NCI-H2029 (cell line): ENCODE measurements at places on chromosomes 2 and 18.

- DNase-seq = no peak
These were observed 13.2 kb upstream of the EML6 start for GRCh38 chr2:54710216-54710615.

DNA sequence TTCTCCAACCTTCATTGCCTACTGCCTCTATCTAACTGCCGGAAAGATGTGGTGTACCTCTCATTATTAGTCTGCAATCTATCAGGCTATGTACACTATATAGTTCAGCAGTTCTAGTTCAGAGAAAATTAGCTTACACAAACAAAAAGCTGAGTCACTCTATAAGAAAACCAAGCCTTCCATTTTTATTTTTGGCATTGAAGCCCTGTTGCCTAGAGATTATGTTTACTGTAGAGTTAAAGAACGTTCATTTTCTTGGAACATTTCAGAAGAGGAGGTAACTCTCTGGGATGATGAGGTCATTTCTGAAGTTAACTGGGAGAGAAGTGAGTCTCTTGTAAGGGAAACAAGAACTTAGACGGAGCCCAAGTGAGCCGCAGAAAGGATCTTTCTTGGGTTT is 133.5 kb downstream of the FAM124B start:
- DNase-seq = no peak

DNA sequence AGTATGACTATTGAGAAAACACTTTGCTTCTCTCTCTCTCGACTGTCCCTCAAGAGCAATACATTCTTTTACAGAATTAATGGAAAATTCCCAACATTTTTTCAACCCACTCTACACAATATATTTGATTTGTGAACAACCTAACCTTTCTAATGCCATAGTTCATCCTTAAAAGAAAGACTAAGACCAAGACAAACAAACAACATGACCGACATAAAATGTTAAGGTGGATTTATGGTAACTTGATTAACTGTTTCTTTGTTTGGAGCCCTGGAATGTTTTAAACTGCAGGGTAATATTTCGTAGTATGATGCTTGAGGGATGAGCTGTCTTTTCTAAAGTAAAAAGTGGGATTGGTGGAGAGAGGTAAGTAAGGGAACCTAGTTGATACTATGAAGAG is 738.2 kb downstream of the MBD2 start:
- DNase-seq = no peak

DNA sequence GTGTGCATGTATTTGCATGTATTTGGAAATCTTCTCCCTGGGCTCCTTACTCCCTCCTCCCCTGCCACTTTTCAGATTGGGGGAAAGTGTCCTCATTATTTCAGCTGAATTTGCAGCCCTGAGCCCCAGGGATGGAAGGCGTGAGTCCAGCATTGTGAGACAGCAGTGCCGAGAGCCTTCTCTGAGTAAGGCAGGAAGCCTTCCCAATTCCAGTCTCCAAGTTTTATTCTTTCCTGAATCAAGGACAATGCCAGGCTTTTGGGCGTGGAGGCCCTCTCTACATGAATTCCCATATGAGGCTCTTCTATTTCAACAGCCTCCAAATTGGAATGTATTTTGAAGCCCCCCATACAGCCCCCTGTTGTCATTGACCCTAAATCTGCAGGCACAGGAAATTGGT is 163.5 kb downstream of the ACKR3 start:
- no peak for DNase-seq

GRCh38 chr18:28409811-28410210 is 232.9 kb upstream of the CDH2 start:
- no peak for DNase-seq

DNA sequence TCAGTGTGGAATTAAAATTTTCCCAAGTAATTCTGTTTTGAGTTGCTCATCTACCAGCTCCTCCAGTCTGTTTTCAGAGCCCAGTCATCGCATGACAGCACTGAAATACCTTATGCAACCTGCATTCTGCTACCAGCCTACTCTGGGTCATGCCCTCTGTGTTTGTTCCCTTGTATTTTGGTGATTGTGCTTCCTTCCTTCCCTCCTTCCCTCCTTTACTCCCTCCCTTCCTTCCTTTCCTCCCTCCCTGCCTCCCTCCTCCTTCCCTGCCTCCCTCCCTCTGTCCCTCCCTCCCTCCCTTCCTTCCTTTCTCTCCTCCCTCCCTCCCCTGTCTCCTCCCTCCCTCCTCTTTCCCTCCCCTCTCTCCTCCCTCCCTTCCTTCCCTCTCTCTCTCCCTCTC is 289.6 kb downstream of the CDH2 start:
- no peak for DNase-seq

DNA sequence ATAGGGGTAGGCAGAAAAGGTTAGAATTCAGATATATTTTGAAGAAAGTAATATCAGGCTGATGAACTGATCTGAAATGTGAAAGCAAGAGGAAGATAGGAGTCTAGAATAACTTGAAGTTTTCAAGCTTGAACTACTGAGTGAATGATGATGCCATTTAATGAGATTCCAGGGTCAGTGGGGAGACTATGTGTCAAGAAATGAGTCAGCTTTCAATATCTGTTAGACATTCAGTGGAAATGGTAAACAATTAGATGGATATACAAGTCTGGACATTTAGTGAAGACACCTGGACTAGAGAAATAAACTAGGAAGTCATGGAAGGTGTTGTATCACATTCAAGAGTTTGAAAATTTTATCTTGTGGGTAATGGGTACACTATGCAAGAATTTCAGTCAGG is 326.9 kb downstream of the FSIP2 start:
- no peak for DNase-seq

- DNase-seq = no peak
These were observed 75.3 kb downstream of the ACTR3 start for GRCh38 chr2:113965228-113965627.

GRCh38 chr2:60498127-60498815 is 55.2 kb downstream of the BCL11A start:
- DNase-seq = no peak
